ENCODE measurements at places on chromosomes 3 and 15.

DNA sequence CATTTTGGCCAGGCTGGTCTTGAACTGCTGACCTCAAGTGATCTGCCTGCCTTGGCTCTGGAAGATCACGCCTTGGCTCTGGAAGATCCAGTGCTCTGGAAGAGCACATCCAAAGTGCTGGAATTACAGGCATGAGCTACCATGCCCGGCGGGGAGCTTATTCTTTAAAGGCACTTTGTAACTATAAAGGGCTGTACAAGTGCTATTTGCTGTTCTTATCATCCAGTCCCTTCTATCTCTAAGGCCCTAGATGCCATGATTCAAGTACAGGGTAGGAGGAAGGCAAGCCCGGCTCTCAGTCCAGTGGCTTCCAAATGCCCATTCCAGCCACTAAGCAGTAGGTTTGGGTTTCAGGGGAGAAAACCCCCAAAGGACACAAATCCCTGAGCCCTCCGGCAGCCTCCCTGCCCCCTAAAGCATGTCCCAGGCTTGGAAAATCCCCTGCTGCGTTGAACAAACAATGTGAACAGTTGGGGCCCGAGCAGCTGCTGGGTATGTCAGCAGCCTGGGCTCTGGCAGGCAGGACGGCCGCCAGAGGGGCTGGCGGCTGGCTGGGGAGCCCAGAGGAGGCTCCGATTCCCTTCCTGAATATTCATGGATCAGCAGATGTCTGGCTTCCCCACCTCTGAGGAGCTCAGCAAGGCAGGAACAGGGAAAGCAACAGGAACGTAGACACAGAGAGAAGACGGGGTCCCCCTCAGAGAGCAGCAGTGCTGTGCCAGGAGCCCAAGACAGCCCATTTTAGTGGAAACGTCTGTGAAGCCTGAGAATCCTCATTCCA lies 7.7 kb downstream of the IGDCC4 start:
- no peak for DNase-seq

DNA sequence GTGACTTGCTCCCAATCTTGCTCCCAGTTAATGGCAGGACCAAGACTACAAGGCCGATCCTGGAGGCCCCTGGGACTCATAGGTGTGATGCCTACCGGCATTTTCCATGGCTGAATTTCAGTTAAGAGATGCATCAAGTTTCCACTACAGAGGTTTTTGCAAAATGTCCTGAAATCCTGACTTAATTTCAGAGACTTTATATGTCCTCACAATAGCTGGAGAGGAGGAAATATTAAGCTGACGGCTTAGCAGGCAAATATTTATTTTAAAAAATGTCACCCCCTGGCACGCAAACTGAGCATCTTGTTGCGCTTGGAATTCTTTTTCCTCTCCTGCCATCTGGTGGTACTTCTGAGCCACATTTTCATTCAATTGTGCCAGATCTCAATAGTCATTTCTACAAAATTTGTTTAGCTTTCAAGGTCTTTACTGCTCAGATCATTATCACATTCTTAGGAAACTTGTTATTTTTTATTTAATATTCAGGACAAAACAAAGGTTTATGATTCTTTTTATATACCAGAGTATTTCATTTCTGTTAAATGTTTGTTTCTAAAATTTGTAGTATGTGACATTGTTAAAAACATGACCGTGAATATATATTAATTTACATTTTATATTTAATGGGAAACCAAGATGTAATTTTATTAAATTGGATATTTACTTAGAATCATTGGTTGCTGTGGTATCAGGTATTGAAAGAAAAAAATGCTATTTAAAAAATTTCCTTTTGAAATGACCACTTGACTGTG lies 189.2 kb upstream of the THRB start:
- no peak for DNase-seq

GRCh38 chr15:96274698-96275097 lies 55.8 kb upstream of the NR2F2 start:
- no peak for DNase-seq

GRCh38 chr3:159977295-159977694 lies 11.3 kb upstream of the IL12A start:
- no peak for DNase-seq

GRCh38 chr15:25568751-25569150 lies 129.9 kb upstream of the UBE3A start:
- no peak for DNase-seq

GRCh38 chr3:10518506-10519150 lies 13.2 kb upstream of the ATP2B2 start:
- DNase-seq, result no peak

DNA sequence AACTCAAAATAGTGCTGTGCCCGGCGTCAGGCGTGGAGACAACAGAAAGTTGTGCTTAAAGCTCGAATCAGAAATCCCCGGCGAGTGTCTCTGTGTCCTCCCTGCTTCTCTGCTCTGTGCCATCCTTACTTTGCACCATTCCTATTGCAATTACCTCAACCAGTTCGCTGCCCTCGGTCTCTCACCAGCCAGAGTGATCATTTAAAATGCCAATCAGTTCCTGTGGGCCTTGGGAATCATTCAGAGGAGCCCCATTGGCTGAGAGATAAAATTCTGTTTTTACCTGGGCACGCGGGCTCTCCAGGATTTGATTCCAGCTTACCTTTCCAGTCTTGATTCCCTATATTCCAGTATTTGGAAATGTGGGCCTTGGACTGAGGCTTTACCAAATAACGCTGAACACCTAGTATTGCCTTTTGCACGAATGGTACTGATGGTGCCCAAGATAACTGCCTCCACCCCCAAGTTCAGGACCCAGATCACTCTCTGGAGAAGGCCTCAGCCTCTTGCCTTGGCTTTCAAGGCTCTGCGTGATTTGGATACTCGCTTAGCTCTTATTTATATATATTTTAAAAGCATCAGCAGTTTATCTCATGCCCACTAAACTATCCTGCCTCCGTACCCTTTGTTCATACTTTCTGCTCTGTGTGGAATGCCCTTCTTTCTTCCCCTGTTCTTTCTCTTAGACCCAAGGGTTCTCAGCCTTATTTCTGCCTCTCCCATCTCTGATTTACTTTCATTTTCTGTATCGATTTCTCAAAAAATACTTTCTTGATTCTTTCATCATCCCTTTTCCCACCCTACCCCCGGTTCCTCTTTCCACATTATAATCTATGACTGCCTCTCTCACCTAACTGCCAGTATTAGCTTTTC lies 863 bp downstream of the PSMA4 start:
- DNase-seq, result no peak

GRCh38 chr3:128355543-128355919 lies 111.2 kb downstream of the DNAJB8 start:
- DNase-seq, result no peak
